Upper lobe of left lung (tissue), 6 donors: ENCODE measurements at places on chromosomes 12 and 14. TPM values are rescaled to one million over a fixed set of nuclear protein-coding genes. Genes with fewer than 3 reads are reported as not detected.
A peak's percentile ranks its signal among the peaks of the same experiment; 100 is the strongest.

GRCh38 chr12:114711689-114712152, 27.7 kb upstream of the TBX3 start:
- no peak overlapping the region for H3K4me3 ChIP-seq
- H3K4me1 ChIP-seq, result no peaks in the 10 kb centered on the region
- no peak for DNase-seq
- H3K27ac ChIP-seq, result no peak overlapping the region
- no peaks in the 10 kb centered on the region for H3K27me3 ChIP-seq

- H3K27me3 ChIP-seq, result no peaks in the 10 kb centered on the region
- H3K27ac ChIP-seq, result peak overlapping the region; percentile 83
- no peak overlapping the region for H3K4me3 ChIP-seq
Observed at GRCh38 chr12:130086248-130086647, 76.0 kb upstream of the FZD10 start.

- no peaks in the 10 kb centered on the region for H3K36me3 ChIP-seq
- no peak overlapping the region for H3K27ac ChIP-seq
- H3K4me3 ChIP-seq, result no peak overlapping the region
- H3K4me1 ChIP-seq, result no peaks in the 10 kb centered on the region
- H3K27me3 ChIP-seq, result no peaks in the 10 kb centered on the region
- no peak for DNase-seq
Observed at GRCh38 chr12:88367231-88367630, 213.0 kb downstream of the KITLG start.

GRCh38 chr12:18428416-18428815, 167.1 kb downstream of the PIK3C2G start:
- no peak overlapping the region for H3K4me3 ChIP-seq
- no peaks in the 10 kb centered on the region for H3K27me3 ChIP-seq
- no peak overlapping the region for H3K27ac ChIP-seq
- no peaks in the 10 kb centered on the region for H3K36me3 ChIP-seq
- no peak for DNase-seq

DNA sequence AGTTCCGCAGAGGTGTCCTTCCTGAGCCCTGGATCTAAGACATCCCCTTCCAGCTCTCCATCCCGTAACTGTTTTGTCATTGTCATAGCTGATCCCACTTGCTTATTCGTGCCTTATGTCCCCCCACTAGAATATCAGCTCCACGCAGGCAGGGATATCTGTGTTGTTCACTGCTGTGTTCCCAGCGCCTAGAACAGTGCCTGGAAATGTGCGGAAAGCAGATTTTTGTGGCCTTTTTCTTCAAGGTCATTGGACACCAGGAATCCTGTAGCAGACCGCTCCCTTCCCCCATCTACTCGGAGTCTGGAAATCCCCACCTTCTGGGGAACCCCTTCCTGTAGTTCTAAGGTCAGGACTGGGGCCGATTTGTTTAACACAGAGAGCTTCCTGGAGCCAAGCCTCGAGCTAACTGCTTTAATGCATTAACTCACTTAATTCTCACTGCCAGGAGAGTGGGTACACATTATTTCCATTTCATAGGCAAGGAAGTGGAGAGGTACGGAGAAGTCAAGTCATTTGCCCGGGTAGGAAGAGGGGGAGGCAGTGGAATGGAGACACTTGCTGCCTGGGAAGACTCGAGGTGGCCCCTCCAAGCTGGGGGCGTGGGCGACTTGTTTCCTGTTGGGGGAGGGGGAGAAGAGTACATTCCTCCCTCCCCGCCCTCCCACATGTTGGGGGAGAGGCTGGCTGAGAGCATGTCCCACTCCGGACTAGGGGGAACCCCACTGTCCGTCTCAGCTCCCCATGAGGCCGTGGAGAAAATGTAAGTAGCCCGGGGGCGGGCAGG, 1.2 kb upstream of the SH2B3 start:
- H3K4me1 ChIP-seq, result peaks cover 61% of the 10 kb centered on the region
- DNase-seq, result no peak
- H3K36me3 ChIP-seq, result no peaks in the 10 kb centered on the region
- peak overlapping the region; percentile 82 for H3K4me3 ChIP-seq
- H3K27ac ChIP-seq, result peak overlapping the region; percentile 91
- H3K27me3 ChIP-seq, result no peaks in the 10 kb centered on the region

DNA sequence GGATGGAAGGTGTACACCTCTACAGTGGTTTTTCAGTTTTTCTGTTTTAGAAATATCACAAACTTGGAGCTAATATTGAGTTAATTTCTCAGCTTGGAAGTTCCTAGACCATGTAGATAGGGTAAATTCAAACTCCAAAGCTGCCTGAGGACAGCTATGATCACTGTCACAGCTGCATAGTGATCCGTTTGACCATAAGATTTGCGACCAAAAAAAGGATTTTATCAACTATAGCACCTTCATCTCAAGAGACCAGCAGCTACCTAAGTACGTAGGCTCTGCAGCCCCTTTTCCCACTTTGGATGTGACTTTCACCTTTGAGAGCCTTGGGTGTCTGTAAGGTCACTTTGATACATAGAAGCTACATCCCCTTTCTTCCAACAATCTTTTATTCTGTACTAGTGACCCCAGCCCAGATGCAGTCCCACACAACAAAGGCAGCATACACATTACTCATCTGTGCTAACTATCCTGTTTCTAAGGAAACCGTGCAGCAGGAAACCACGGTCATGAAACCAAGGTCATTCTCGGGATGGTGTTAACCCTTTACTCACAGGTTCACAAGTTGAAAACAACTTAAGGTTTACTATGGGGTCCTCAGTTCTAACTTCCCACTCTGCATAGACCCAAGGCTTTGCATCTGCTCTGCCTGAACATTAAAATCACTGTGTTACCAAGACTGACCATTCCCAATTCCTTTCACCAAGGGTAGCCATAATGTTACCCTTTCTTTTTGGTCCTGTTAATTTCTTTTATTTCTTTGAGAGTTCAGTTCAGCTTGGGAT, 75.4 kb downstream of the IFT81 start:
- no peak overlapping the region for H3K27ac ChIP-seq
- no peaks in the 10 kb centered on the region for H3K27me3 ChIP-seq
- no peaks in the 10 kb centered on the region for H3K4me1 ChIP-seq
- no peak for DNase-seq
- no peak overlapping the region for H3K4me3 ChIP-seq

DNA sequence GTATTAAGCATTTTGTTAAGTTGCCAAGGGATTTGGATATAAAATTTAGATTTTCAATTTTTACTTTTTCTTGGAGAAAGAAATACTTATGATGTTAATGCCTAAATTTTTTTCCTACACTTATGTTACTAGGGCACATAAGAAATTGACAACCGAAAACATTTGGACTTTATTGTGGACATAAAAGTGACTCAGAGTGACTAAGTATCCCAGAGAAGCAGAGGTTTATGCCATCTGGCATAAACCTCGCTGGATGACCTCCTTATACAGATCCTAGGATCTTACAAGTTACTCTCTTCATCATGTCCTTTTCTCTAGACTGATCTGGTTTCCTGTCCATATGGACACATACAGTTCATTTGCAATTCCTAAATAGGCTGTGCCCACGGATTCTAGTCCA, 89.8 kb downstream of the RERG start:
- DNase-seq, result no peak
- H3K4me1 ChIP-seq, result no peaks in the 10 kb centered on the region

- no peaks in the 10 kb centered on the region for H3K27me3 ChIP-seq
- peaks cover 55% of the 10 kb centered on the region for H3K4me1 ChIP-seq
- H3K27ac ChIP-seq, result no peak overlapping the region
Observed at GRCh38 chr12:110575326-110575725, 7.8 kb downstream of the PPTC7 start.

- no peak for DNase-seq
- no peaks in the 10 kb centered on the region for H3K27me3 ChIP-seq
- H3K36me3 ChIP-seq, result no peaks in the 10 kb centered on the region
- peak overlapping the region; percentile 45 for H3K4me3 ChIP-seq
- peaks cover 6% of the 10 kb centered on the region for H3K4me1 ChIP-seq
- H3K27ac ChIP-seq, result no peak overlapping the region
Observed at GRCh38 chr12:96985515-96986362, 78.7 kb downstream of the NEDD1 start.

GRCh38 chr14:100436745-100437406, 113.7 kb downstream of the SLC25A47 start:
- no peaks in the 10 kb centered on the region for H3K27me3 ChIP-seq
- H3K4me1 ChIP-seq, result peaks cover 39% of the 10 kb centered on the region
- H3K4me3 ChIP-seq, result no peak overlapping the region

GRCh38 chr12:112424126-112424525, 5.4 kb downstream of the PTPN11 start:
- no peaks in the 10 kb centered on the region for H3K27me3 ChIP-seq
- no peaks in the 10 kb centered on the region for H3K36me3 ChIP-seq
- H3K27ac ChIP-seq, result no peak overlapping the region
- peaks cover 46% of the 10 kb centered on the region for H3K4me1 ChIP-seq
- DNase-seq, result no peak

GRCh38 chr14:54105406-54105805, 148.8 kb upstream of the BMP4 start:
- no peak overlapping the region for H3K27ac ChIP-seq
- no peak for DNase-seq
- H3K4me3 ChIP-seq, result no peak overlapping the region
- H3K36me3 ChIP-seq, result no peaks in the 10 kb centered on the region

GRCh38 chr12:12056951-12057350, 13.8 kb upstream of the BCL2L14 start:
- no peak overlapping the region for H3K27ac ChIP-seq
- no peak overlapping the region for H3K4me3 ChIP-seq
- no peaks in the 10 kb centered on the region for H3K27me3 ChIP-seq
- DNase-seq, result no peak
- H3K36me3 ChIP-seq, result no peaks in the 10 kb centered on the region

- H3K27me3 ChIP-seq, result no peaks in the 10 kb centered on the region
- H3K4me1 ChIP-seq, result no peaks in the 10 kb centered on the region
- H3K36me3 ChIP-seq, result no peaks in the 10 kb centered on the region
- no peak for DNase-seq
Observed at GRCh38 chr12:67854351-67854750, 134.9 kb upstream of the IFNG-AS1 start.

DNA sequence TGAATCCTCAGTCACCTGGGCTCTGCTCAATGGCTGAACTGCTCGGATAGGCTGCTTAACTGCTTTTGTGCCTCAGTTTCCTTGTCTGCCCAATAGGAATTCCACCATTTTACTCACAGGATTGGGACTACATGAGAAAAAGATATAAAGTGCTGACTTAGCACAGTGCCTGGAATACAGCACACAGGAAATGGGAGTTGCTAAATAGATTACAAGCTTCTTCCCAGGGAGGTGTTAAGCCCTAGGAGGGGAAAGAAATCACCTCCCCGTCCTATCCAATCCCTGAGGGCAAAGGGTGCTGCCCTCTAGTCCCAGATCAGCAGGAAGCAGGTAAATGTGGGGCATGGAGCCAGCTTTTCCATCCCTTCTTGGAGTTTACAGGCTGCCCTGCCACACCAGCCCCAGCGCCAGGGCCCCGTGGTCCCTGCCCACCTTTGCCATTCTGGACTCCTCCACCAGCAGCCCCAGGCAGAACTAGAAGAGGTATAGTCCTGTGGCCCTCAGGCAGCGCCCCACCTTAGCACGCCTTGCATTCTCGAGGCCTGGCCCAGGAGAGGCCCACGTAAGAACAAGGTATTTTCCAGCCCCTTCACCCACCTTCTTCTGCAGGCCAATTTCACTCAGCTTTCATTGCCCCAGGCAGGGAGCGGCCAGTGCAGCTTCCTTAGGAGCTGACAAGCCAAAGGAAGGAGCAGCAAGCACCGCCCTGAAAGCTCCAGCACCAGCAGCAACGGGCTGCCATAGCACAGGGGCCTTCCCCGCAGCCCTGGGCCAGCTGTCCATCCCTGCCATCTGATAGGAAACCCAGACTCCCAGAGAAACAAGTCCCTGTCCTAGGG, 28.8 kb upstream of the RPLP0 start:
- peak overlapping the region; percentile 16 for H3K4me3 ChIP-seq
- no peaks in the 10 kb centered on the region for H3K36me3 ChIP-seq
- H3K27ac ChIP-seq, result peak overlapping the region; percentile 93
- DNase-seq, result no peak
- H3K4me1 ChIP-seq, result peaks cover 95% of the 10 kb centered on the region

GRCh38 chr12:113860059-113860820, 105.9 kb downstream of the RBM19 start:
- no peak overlapping the region for H3K27ac ChIP-seq
- H3K4me1 ChIP-seq, result no peaks in the 10 kb centered on the region
- H3K27me3 ChIP-seq, result no peaks in the 10 kb centered on the region
- no peak for DNase-seq
- no peak overlapping the region for H3K4me3 ChIP-seq

DNA sequence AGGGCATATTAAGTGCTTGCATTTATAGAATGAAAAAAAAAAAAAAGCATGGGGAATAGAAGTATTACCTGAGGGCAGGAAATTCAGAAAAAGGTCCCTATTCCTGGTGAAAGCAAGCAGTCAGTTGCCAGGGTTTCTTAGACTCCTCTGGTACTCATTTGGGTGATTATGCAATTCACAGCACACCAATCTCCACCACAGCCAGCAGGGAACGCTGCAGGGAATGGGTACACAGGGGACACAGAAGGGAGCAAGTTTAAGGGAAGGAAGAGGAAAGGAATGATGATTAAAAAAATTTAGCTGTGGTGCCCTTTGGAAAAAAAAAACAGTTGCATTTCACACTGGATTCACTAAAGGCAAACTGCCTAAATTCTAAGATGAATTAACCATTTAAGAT, 14.2 kb downstream of the BLTP3B start:
- no peaks in the 10 kb centered on the region for H3K27me3 ChIP-seq
- H3K4me1 ChIP-seq, result peaks cover 24% of the 10 kb centered on the region
- H3K36me3 ChIP-seq, result no peaks in the 10 kb centered on the region
- H3K4me3 ChIP-seq, result no peak overlapping the region
- peak; percentile 59 for DNase-seq

DNA sequence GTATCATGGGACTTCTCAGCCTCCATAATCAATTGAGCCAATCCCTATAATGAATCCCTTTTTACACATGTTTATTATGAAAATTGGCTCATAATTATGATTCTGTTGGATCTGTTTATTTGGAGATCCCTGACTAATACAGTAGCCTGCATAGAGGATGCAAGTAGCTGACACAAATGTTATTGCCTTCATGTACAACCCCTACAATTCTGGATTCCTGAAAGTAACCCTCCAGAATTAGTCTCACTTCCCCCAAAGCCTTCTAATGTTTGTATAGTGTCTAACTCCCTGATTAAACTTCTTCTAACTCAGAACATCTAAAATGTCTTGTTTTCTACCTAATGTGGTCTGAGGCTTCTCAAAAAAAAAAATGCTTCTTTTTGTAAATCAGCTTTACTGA, 6.6 kb upstream of the SMIM10L1 start:
- no peak overlapping the region for H3K4me3 ChIP-seq
- H3K27me3 ChIP-seq, result no peaks in the 10 kb centered on the region
- DNase-seq, result no peak
- H3K36me3 ChIP-seq, result peaks cover 7% of the 10 kb centered on the region

GRCh38 chr12:84698576-84699333, 213.8 kb downstream of the SLC6A15 start:
- no peak overlapping the region for H3K27ac ChIP-seq
- no peaks in the 10 kb centered on the region for H3K27me3 ChIP-seq
- H3K4me3 ChIP-seq, result no peak overlapping the region
- no peak for DNase-seq

KRT6C gene
- not detected for total RNA-seq

HCFC2 gene
- total RNA-seq, result 14.7 TPM

LBHD2 gene
- not detected for total RNA-seq

RND1 gene
- 7.2 TPM for total RNA-seq

TMEM30B gene
- total RNA-seq, result 40.3 TPM

ACSM4 gene
- total RNA-seq, result not detected

FGF23 gene
- total RNA-seq, result not detected

LARP4 gene
- 38.8 TPM for total RNA-seq

POMT2 gene
- total RNA-seq, result 36.2 TPM

ANKRD33 gene
- total RNA-seq, result not detected
